ENCODE measurements at places on chromosomes 2 and 18. TPM values are rescaled to one million over a fixed set of nuclear protein-coding genes. Genes with fewer than 3 reads are reported as not detected.
A peak's percentile ranks its signal among the peaks of the same experiment; 100 is the strongest.

DNA sequence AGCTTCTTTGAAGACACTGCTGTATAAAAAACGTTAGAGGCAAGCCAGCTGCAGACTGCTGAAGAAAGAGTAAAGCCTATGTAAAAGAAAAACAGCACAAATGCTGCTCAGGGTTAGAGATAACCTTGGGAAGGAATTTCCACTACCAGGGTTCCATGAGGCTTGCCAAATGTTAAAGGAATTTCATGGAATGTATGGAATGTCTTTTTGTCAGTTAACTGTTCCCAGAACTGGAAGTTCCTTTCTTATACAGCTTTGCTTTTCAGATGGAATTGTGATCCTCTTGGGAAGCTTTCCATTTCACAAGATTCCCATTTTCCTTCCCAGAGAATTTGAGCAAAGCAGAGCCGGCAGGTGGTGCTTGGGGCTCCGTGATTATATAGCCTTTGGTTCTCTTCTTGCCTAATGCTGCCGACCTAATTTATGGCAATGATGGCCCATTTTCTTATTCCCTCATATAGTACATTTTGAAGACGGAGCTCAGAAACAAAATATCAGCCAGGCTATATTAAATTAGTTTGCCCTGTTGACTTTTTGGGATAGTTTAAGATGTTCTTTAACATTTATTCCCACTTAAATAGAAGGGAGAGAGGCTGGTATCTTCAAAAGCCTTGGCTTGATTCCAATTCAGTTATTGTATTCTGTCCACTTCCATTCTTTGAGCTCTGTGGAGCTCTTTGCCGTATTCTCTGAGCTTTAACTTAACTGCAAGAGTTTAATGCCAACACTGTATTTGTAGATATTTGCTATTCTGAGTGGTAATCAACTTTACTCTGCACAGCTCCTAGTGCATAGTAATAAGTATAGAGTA, 162.3 kb downstream of the PHLPP1 start:
- no peak for DNase-seq

DNA sequence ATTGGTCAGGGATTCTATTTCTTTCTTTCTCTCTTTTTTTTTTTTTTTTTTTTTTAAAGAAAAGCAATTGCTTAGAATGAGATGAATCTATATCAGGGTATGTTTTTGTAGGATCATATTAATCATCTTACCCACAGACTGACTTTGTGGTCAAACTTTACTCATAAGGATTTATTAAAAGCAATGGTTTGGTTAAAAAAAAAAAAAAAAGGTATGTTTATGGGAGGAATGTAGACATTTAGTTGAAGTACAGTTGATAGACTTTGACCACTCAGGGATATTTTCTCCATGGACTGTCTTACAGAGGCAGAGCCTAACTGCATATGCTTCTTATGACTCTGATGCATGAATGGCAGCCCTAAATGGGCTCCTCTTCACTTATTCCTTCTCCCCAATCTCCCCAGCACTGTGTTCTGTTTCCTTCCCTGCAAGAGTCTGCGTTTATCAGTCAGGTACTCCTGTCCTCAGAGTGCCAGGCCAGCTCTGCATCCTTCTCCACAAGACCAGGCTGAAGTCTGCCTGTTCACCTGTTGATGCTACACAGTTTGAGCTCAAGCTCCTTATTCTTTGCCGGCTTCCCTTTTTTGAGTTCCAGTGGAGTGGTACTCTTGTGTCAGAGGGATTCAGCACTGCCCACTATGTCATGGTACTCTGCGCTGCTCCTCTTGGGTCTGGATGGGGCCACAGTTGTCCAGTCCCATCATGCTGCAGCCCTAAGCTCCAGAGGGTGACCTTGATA, 24.3 kb downstream of the CRIM1 start:
- no peak for DNase-seq

The RAPH1 gene
- 1.8 TPM for total RNA-seq

GRCh38 chr2:73920577-73921545, 5.8 kb upstream of the DGUOK start:
- DNase-seq: peak; percentile 64

- no peak for DNase-seq
These were observed 1.5 kb upstream of the OSGEPL1 start for GRCh38 chr2:189763908-189764661.

- no peak for DNase-seq
These were observed 173.5 kb downstream of the ETAA1 start for GRCh38 chr2:67570611-67571010.

The CRYGC gene
- not detected for total RNA-seq

DNA sequence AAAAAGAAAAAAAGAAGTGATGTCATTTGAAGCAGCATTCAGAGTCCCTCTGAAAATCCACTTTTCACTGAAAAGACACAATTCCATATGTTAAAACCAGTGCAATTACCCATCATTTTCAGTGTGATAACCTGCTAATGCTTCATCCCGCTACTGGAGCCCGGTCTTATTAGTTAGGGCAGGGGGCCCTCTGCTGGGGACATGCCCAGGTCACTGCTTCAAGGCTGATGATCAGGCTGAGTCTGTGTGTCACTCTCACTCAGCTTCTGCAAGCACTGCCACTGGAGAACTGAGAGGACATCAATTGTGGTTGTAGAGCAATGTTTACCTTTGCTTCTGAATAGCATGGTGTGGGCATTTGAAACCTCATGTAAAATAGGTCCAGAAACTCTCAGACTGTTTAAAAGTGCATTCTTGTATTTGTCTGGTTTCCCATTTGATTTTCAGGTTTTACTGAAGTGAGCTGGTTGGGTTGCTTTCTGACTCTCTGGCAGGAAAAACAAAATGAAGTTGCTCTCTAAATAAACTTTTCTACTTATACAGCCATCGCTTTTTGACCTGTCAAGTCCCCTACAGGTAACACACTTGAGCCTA, 49.2 kb upstream of the NXPH2 start:
- peak; percentile 50 for DNase-seq

- DNase-seq: no peak
These were observed 75.2 kb upstream of the SLC14A2 start for GRCh38 chr18:45540125-45540524.

The ERLEC1 gene
- total RNA-seq: 27.1 TPM

The DIPK1C gene
- total RNA-seq: not detected

DNA sequence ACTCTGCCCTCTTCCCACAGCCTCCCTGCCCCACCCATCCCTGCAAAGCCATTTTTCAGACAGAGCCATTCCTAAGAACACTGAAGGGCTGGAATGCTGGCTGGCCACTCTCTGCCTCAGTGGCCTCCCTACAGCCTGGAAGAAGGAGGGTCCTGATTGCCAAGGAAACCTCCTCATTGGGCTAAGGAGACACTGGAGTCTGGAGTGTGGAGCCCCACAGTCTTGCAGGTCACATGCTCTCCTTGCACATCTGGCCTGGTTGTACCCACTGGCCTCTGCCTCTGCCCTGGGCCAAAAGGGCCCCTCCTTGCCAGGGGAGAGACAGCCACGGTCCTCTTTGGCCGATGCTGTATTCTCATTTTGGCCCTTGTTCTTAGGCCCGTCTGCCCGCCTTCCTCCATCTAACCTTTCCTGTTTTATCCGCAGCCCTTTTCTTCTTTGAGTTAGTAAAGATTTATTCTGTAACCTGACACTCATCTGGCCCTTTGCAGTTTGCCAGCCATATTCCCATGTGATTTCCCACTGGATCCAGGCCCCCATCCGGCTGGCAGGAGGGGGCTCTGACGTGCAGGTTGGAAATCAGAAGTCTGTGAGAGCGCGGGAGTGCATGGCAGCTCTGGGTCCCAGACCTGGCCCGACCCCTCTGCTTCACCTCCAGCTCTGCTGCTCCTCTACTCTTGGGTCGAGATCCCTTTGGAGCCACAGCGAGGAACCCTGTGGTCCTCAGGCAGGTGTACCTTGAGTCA, 11.0 kb upstream of the CATIP start:
- DNase-seq: no peak

Data from CD8-positive, alpha-beta T cell (primary cell).